CD4-positive, alpha-beta T cell (primary cell): ENCODE measurements at places on chromosomes 13 and 19.

DNA sequence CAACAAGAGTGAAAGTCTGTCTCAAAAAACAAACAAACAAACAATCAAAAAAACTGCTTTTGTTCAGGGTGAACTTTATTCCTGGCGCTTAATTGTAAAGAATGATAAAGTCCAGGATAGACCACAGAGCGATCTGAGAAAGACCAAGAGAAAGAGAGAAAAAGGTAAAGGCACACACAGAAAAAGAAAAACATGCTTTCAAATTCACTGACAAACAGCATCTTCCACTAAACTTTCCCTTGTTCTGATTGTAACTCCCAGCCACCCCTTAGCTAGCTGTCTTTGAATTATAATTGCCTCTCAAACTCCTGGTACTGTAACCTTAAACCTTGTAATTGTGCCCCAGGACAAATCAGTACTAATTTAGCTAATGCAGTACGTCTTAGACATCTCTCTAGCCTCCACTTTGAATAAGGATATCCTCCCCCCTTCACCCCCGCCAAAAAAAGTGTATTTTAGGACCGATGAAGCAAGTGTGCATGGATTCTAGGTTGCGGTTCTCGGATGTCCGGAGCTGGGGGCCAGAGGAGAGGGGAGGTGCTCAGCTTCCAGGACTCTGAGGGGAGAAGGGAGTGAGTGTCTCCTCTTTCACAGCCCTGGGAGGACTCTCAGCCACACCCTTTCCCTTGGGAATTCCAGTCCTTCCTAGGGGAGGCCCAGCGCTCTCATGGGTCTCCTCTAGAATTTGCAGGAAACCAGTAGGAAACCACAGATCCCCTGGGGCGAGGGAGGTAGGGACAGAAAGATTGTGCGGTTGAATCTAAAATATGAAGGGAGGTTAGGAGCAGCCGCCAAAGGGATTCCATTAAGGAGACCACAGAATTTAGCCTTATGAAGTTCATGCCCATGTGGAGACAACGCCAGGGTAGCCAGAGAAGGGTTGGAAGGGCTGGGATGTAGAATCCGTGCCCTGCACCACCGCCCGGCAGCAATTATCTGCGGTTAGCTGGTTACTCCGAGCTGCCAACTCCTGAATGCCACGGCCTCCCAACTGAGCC, 19.7 kb downstream of the ZNF536 start:
- no peak for DNase-seq
- no peaks in the 10 kb centered on the region for H3K27me3 ChIP-seq
- no peak overlapping the region for H3K4me3 ChIP-seq
- no peaks in the 10 kb centered on the region for H3K4me1 ChIP-seq

- H3K4me1 ChIP-seq: peaks cover 22% of the 10 kb centered on the region
- no peak overlapping the region for H3K27ac ChIP-seq
- no peaks in the 10 kb centered on the region for H3K27me3 ChIP-seq
- DNase-seq: no peak
Observed at GRCh38 chr19:33429891-33430673, 56.6 kb downstream of the CEBPG start.

GRCh38 chr13:76913898-76914297, 27.7 kb upstream of the KCTD12 start:
- H3K4me1 ChIP-seq: no peaks in the 10 kb centered on the region
- no peak overlapping the region for H3K27ac ChIP-seq
- no peaks in the 10 kb centered on the region for H3K36me3 ChIP-seq
- DNase-seq: no peak

DNA sequence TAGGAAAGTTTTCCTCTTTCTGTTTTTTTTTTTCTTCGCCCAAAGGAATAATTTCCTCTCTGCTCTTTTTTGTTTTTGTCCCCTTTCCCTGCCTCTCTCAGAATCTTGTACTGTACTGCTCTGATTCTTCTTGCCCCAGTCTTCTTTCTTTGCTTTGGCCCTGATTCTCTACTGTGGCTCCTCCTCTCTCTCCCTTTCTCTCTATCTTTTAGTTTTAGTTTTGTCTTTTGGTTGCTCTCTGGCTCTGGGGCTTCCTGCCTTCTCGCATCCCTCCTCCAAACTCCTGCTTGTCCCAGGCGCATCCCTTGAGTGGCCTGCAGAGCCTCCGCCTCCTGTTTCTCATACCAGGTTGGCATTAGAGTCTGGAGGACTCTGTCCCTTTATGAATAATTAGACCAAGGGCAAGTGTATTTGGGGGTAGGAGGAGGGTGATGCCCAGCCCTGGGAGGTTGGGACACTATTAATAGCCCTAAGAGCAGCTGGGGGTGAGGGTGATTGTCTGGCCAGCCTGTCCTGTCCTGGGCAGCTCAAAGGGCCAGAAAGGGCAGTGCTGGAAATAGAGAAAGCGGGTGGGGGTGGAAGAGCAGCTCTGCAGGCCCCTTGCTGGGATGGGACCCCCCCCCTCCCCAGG, 39.1 kb downstream of the LYL1 start:
- H3K4me1 ChIP-seq: peaks cover 16% of the 10 kb centered on the region
- DNase-seq: no peak
- H3K36me3 ChIP-seq: no peaks in the 10 kb centered on the region
- H3K27me3 ChIP-seq: peaks cover 16% of the 10 kb centered on the region
- H3K4me3 ChIP-seq: no peak overlapping the region
- H3K27ac ChIP-seq: no peak overlapping the region

DNA sequence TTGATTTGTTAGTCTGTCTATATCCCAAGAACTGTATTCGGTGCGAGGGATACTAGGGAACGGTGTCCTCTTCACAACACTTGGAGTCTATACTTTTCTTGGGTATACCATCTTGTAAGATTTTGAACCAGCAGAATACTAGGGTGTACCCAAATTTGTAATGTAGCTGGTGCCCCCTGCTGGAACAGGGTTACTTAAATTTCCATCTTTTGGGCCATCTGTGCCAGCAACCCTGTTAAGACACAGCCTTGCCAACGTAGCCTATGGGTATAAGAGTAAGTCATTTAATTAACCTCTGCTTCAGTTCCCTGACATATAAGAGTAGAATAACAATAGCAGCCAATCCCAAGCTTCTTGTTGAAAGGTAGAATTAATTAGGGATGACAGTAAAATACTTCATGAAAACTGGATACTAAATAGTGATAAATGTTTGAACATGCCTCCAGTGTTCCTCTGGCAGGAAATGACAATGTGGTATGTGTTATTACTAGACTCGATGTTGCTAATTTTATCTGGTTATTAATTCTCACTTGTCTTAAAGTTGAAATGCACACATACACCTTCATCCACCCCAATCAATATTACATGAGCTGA, 607.6 kb downstream of the FGF9 start:
- no peak overlapping the region for H3K27ac ChIP-seq
- H3K27me3 ChIP-seq: no peaks in the 10 kb centered on the region
- no peaks in the 10 kb centered on the region for H3K4me1 ChIP-seq
- H3K4me3 ChIP-seq: no peak overlapping the region
- no peaks in the 10 kb centered on the region for H3K36me3 ChIP-seq
- peak; percentile 53 for DNase-seq

- peak overlapping the region; percentile 95 for H3K27ac ChIP-seq
- H3K36me3 ChIP-seq: no peaks in the 10 kb centered on the region
- H3K4me3 ChIP-seq: peak overlapping the region; percentile 80
- peaks cover 9% of the 10 kb centered on the region for H3K4me1 ChIP-seq
- peak; percentile 84 for DNase-seq
Observed at GRCh38 chr13:48975101-48975855, 434 bp upstream of the FNDC3A start.

DNA sequence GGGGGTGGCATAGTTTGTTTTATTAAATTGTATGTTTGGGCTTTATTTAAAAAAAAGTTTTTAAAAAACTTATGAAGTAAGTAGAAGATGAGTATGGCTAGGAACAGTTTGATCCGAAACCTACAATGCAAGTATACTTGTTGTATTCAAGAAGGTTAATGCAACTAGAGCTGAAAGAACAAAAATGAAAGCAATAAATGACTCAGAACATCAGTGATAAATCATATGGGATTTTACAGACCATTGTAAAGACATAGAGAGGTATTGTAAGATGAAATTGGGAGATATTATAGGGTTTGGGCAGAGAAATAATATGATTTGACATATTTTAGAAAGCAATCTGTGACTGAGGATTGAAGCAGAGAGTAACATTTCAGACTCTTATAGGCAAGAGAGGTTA, 1135.3 kb downstream of the SLITRK5 start:
- no peak overlapping the region for H3K4me3 ChIP-seq
- no peaks in the 10 kb centered on the region for H3K4me1 ChIP-seq
- no peaks in the 10 kb centered on the region for H3K36me3 ChIP-seq
- DNase-seq: no peak
- H3K27me3 ChIP-seq: no peaks in the 10 kb centered on the region

- peaks cover 33% of the 10 kb centered on the region for H3K36me3 ChIP-seq
- no peaks in the 10 kb centered on the region for H3K4me1 ChIP-seq
- no peaks in the 10 kb centered on the region for H3K27me3 ChIP-seq
- no peak overlapping the region for H3K27ac ChIP-seq
Observed at GRCh38 chr19:43726736-43727592, 11.1 kb downstream of the IRGC start.

DNA sequence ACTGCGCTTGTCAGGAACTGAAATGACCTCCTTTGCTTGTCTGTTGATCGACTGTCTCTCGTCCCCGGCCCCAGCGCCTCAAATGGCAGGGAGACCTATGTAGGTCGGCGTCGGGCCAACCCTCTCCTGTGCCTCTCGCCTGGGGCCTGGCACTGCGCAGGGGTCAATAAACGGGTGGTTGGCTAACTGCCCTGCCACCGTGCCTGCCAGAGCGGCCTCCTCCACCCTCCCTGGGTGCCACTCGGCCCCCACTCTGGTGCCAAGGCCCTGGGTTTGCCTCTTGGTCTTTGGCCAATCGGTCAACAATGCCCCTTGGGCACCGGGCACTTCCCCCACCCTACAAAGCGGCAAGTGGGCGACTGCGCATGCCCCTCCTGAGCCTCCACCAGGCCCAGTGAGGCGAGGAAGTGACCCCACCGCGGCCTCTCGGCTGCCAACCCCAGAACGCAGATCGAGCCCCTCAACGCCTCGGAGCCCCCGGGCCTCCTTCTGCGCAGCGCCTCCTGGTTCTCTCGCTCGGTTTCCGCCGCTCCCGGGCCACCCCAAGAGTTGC, 1.1 kb downstream of the KEAP1 start:
- peak overlapping the region; percentile 67 for H3K27ac ChIP-seq
- no peaks in the 10 kb centered on the region for H3K27me3 ChIP-seq
- peaks cover 20% of the 10 kb centered on the region for H3K36me3 ChIP-seq
- DNase-seq: peak; percentile 39

DNA sequence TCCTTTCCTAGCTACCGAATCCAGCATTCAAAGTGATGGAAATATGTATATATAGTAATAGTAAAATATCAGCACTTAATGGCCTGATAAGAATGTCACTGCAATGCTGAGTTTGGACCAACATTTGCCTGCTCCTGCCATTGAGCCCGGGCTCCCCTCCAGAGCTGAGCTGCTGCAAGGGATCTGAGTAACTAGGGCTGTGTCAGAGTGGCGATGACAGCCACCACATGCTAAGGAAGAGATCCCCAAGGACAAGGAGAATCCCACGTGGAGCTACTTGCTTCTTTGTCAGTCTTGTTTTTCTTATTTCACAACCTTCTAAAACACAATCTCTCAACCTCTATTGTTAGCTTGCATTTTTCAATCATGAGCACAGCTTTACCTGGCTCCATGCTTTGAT, 19.5 kb upstream of the ALOX5AP start:
- no peak overlapping the region for H3K4me3 ChIP-seq
- no peak for DNase-seq
- H3K36me3 ChIP-seq: no peaks in the 10 kb centered on the region
- no peaks in the 10 kb centered on the region for H3K27me3 ChIP-seq

DNA sequence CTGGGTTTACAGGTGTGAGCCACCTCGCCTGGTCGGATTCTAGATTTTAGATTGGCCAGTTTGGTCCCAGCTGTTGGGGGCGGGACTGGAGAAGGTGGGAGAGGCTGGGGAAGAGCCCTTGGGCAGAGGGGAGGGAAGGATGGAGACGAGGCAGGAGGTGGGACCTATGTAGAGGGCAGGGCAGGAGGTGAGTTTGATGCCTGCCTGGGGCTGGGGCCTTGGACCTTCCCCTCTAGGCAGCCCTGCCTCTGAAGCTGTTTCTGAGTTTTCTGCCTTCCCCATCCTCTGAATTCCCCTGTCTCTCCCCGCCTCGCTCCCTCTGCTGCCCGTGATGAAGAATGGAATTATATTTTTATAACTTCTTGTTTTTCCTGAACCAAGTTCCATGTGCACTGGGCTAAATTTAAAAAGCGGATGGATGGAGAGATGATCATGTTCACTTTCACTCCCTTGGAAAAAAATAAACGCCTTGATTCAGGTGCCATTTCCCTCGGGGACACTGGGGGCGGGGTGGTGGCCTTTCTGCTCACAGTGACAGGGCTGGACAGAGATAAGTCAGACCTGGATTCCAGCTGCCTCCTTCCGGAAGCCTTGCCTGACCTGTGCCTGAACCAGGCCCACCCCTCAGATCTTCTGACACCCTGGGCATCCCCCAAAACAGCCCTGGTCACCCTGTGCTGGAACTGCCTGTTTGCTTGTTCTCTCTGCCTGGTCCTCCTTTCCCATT, 16.5 kb upstream of the TNFAIP8L1 start:
- no peak overlapping the region for H3K27ac ChIP-seq
- H3K36me3 ChIP-seq: no peaks in the 10 kb centered on the region
- DNase-seq: no peak
- no peaks in the 10 kb centered on the region for H3K4me1 ChIP-seq

- DNase-seq: peak; percentile 63
- H3K36me3 ChIP-seq: no peaks in the 10 kb centered on the region
- no peak overlapping the region for H3K4me3 ChIP-seq
- no peaks in the 10 kb centered on the region for H3K4me1 ChIP-seq
Observed at GRCh38 chr19:4576016-4576933, 16.8 kb upstream of the SEMA6B start.

- peak overlapping the region; percentile 74 for H3K4me3 ChIP-seq
- peaks cover 15% of the 10 kb centered on the region for H3K4me1 ChIP-seq
- H3K36me3 ChIP-seq: no peaks in the 10 kb centered on the region
- DNase-seq: peak; percentile 17
- no peaks in the 10 kb centered on the region for H3K27me3 ChIP-seq
Observed at GRCh38 chr19:53466726-53467484, 628 bp upstream of the ZNF813 start.

DNA sequence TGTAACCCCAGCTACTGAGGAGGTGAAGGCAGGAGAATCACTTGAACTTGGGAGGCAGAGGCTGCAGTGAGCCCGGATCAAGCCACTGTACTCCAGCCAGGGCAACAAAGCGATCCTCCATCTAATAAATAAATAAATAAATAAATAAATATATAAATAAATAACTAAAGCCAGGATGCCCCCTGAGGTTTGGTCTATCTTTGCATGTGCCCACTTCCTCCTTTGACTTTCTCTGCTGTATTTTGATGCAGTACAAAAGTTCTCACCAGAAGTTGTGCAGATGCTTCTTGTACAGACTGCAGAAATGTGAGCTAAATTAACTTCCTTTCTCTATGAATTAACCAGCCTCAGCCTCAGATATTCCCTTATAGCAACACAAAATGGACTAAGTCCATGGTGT, 6.5 kb upstream of the N4BP2L2 start:
- H3K4me1 ChIP-seq: no peaks in the 10 kb centered on the region
- no peaks in the 10 kb centered on the region for H3K27me3 ChIP-seq
- no peak overlapping the region for H3K27ac ChIP-seq

- H3K27me3 ChIP-seq: peaks cover 29% of the 10 kb centered on the region
- no peaks in the 10 kb centered on the region for H3K36me3 ChIP-seq
- peaks cover 25% of the 10 kb centered on the region for H3K4me1 ChIP-seq
- H3K4me3 ChIP-seq: no peak overlapping the region
- peak; percentile 12 for DNase-seq
Observed at GRCh38 chr19:18220632-18221275, 5.5 kb downstream of the PDE4C start.
